D341Med (cell line): ENCODE measurements at places on chromosomes 12 and 14.

DNA sequence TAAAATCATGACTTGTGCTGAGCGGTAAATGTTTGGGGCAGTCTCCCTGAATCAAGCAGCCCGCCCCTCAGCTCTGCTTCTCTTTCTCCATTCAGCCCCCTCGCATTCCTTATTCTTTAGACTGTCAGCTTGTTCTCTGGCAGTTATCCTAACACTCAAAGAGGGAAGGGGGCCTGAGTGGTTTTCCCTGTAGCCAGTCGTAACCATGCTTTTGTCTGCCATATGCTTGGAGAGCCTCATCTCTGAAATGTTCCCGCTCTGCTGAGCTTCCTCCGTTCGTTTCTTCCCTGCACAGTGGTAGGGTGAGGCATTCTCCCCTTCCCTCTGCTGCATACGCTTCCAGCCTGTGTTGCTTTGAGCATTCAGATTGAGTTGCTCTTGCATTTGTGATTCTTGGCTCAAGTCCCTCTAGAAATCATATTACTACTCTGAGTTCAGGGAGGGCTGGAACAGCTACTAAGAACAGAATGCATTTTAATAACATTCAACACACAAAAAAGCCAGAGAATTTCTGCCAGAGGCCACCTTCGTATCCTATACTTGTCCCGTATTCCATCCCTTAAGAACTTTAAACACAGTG is 119.7 kb downstream of the FBXL14 start:
- no peak for DNase-seq

DNA sequence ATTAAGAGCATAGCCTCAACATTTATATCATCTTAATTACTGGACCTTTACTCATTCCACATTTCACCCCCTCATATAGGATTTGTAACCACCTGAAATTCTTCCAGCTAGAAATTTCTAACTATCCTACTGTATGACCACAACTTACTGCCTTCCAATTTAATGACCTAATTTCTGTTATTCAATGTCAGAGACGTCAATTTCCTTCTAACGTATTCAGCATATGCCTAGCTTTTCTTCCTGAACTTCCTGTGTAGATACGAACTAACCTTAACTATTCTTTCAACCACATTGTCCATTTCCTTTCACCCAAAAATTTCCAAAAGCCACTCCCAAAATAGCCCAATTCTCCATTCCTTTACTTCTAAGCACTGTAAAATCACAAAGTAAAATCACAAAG is 108.0 kb downstream of the EEA1 start:
- no peak for DNase-seq

DNA sequence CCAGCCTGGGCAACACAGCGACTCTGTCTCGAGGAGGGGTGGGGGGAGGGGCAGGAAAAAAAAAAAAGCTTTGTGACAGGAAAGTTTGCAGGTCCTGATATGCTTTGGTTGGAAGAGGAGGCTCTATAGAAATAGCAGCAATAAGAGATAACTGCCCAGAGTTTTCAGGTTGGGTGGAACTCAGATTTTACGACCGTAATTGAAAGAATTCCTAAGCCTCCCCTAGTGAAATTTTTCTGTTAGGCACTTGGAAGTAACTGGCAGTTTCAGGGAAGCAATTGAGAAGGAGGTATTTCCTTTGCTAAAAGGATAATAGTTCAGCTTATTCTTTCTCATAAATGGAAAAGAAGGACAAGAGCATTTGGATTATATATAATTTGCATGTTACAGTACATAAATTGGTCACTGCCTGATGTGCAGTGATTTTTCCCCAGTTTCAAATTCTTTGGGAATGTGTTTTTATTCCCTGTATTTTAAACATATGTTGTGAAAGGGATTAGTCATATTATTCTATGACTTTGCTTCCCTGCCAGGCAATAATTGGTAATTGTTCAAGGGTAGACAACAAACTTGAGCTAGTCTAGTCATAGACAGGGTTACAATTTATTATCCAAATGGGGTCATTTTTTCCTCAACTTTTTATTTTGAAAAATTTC is 452.8 kb downstream of the AEBP2 start:
- no peak for DNase-seq

DNA sequence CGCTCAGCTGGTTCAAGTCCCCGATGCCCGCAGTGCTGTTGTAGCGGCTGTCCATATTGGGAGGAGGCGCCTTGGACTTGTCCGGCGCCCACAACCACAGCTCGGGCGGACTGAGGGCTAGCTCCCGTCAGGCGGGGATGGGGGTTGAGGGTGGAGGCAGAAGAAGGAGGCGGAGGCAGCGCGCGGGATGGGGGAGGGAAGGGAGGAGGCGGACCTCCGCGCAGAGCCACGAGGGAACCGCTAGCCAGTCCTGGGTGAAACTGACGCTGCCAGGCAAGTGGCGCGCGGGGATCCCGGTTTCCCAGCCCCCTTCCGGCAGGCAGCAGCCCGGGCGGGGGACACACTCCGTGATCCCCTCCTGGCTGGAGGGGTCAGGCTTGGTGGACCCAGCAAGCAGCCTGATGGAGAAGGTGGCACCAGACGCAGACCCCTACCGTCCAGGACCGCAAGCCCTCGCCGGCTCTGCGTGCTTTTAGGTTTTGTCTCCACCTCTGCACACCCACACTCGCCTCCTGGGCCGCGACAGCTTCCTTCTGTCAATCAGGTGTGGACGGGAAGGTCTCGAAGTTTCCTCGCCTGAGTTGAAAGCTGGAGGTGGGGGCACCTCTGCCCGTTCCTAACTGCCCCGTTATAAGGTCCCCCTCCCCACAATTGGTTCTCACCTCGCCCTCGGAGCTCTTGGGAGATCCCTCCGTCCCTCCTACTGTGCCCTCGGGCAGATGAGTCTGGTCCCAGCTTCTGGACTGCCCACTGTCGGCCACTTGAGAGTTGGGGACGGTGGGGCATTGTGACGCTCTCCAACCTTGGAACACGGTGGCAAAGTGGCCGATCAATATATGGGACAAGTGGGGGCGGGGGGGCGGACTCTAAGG is at the start of gene CPNE8:
Gene CPNE8, minus strand, starts transcription at position 112 of the 872 bp plus-strand sequence. Its CDS starts 57 bp downstream, at position 55.
- DNase-seq, result peak; percentile 60

GRCh38 chr12:53862831-53863230 is 75.8 kb upstream of the HOXC13 start:
- no peak for DNase-seq

DNA sequence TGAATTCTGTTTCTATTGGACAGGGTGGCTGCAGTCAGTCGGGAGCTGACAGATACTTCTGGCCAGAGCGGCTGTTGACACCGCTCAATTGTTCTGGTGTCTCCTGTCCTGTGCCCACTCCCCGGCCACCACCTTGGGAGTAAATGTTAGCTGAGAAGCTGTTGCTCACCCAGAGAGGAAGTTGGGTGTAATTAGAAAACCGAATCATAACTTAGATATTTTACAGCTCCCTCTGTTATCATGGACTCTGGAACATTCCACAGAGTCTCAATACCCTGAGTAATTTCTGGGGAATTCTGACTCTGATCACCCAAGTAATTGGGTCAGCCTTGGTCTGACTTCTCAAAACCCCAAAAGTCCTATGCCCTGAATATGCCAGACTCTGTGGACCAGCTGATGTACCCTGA is 58.3 kb upstream of the RFLNA start:
- no peak for DNase-seq

DNA sequence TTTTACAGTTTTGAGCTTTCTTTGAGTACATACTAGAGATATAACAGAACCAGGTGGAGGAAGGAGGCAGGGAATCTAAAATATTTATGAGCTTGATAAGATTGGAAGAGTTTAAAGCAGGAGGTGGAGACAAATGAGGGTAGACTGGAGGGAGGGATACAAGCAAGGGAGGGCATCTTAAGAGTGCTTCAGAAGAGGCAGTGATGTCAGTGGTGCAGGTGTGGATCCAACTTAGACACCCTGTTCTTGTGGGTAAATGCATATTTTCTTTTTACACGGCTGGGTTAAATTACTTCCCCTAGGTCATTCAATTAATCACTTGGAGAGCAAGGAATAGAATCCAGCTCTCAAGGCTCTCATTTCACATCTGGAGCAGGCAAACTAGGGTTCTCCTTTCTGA is 146.1 kb upstream of the LRIG3 start:
- no peak for DNase-seq

- no peak for DNase-seq
Observed at GRCh38 chr14:74908861-74909341, 14.2 kb downstream of the RPS6KL1 start.

GRCh38 chr14:56118611-56119181 is 485 bp downstream of the PELI2 start:
- DNase-seq, result peak; percentile 55

GRCh38 chr14:67697006-67697405 is 1.4 kb upstream of the RDH11 start:
- DNase-seq, result no peak

DNA sequence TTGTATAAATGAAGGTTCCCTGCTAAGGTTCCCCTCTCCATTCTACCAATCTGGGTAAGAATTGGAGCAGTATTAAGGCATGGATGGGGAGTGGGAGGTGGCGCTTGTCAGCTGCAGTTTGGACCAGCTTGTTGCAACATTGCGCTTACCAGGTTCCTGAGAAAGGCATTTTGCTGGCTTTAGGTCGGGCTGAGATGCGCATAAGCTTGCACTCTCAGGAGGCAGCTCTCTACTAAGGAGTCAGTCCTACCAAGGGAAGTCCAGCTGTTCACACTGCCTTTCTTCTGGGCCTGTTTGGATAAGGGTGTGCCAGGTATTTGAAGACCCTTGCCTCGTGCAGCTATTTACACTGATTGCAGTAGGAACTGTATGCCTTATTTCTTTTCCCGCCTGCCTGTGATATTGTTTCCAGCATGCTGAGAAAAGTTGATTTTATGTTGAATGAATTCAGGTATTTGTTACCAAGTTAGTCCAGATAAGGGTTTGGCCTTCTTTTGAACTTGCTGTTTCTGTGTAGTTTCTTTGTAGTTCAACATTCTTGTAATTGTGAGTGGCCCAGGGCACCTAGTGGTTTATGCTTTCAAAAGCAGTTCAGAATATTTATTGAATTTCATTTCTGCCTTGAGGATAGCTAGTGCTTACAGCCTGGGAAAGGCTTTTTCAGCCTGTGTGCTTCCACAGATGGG is 2.6 kb downstream of the MLEC start:
- no peak for DNase-seq

DNA sequence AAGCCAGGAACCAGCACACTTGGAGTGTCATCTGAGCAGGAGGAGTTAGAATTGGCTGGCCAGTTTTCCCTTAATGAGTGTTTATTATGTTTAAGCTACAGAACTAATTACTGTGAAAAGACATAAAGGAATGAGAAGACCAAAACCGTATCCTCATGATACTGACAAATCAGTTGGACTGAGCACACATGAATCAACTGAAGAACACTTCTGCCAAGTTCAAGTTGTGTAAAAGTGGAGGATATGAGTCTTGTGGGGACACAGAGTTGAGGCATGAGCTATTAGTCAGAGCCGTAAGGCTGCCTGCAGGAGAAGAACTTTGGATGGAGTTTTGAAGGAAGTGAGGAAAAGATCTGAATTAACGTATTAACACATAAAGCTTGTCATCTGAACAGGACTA is 43.1 kb downstream of the HMGA2 start:
- no peak for DNase-seq

DNA sequence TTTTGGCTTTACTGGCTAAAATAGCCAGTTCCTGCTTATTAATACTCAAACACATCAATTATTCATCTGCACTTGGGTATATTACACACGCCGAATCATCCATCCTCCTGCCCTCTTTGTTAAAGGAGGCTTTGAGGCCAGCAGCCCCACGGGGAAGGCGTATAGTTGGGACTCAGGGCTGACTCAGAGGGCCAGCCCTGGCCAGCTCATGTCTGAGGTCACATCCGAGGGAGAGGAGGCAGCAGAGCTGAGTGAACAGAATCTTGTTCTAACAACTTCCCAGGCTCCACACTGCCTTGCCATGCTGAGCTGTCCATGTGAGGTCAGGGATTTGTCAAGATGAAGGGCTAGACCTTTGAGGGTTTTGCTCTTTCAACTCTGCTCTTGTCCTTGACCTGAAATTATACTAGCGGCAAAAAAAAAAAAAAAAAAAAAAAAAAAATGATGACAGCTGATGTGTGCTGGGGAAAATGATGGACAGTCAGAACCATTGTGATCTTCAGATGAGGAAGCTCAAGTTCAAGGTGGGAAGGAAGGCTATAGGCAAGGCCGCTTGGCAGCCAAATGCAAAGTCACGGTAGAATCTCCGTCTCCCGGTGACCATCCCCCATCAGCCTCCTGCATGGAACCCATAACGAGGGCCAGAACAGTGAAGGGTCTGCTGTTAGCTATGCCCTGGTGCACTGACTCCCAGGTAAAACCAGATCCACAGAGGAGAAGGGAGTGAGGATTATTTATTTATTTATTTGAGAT is 12.5 kb upstream of the MARK3 start:
- no peak for DNase-seq

- no peak for DNase-seq
Observed at GRCh38 chr14:102430212-102430908, 67.6 kb downstream of the TECPR2 start.

- no peak for DNase-seq
Observed at GRCh38 chr12:108379823-108380222, 40.7 kb upstream of the CMKLR1 start.

DNA sequence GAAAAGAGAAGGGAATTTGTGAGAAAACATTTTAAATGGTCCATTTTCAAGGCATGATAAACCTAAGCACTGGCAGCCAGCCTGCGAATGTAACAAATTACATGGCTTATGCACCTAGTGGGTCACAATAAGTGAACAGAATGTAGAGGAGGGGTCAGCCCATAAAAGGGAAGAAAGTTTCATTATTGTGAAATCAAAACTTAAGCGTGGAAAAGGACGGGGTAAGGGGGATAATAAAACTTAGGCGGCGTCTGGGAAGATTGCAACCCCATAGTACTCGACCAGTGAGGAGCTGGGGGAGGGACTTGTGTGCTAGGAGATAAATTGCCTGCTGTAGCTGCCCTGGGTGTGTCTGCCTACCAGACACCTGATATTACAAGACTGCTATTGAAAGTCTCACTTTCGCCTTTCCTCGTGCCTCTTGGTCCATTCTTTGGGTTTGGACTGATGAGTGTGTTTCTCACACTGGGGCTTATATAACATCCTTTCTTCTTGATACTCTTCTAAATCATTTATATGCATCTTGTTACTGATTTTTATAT is 40.6 kb downstream of the ZDHHC17 start:
- no peak for DNase-seq

GRCh38 chr12:68932961-68933893 is at the start of gene CPM:
Gene CPM, minus strand, starts transcription at chr12:68933171. Its CDS starts 334 bp downstream, at chr12:68932837.
- peak; percentile 89 for DNase-seq

GRCh38 chr14:105865904-105866840 is 339.8 kb downstream of the TMEM121 start:
- DNase-seq, result no peak
